ENCODE measurements at places on chromosomes 7 and 10. TPM values are rescaled to one million over a fixed set of nuclear protein-coding genes. Genes with fewer than 3 reads are reported as not detected.

- no peak overlapping the region for H3K4me3 ChIP-seq
- peaks cover 11% of the 10 kb centered on the region for H3K4me1 ChIP-seq
- no peak overlapping the region for H3K27ac ChIP-seq
- no peaks in the 10 kb centered on the region for H3K36me3 ChIP-seq
- no peak for DNase-seq
These were observed 31.1 kb downstream of the ENKUR start for GRCh38 chr10:24984906-24985305.

- H3K4me1 ChIP-seq, result no peaks in the 10 kb centered on the region
- H3K27ac ChIP-seq, result no peak overlapping the region
- no peaks in the 10 kb centered on the region for H3K36me3 ChIP-seq
- H3K4me3 ChIP-seq, result no peak overlapping the region
These were observed 72.5 kb downstream of the SEMA3D start for GRCh38 chr7:85114342-85114741.

- DNase-seq, result no peak
- H3K27me3 ChIP-seq, result peaks cover 2% of the 10 kb centered on the region
- H3K4me1 ChIP-seq, result peaks cover 3% of the 10 kb centered on the region
- no peaks in the 10 kb centered on the region for H3K36me3 ChIP-seq
- H3K27ac ChIP-seq, result no peak overlapping the region
These were observed 59.5 kb upstream of the HECTD2 start for GRCh38 chr10:91350651-91351081.

DNA sequence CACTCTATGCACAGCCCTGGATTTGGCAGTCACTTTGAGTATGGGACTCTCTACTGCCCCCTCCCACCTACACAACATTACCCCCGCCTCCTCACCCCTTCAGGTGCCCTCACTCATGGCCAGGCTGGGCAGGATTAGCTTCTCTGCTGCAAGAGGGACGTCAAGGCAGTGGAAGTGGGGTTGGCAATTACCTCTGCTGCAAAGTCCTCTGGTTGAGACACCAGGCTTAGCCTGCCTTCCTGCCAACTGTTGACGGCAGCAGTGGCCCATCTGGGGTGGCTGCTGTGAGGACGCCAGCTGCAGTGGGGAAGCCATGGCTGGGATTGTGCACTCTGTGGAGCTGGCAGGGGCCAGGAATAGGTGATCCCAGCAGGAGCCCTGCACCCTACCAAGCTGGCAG lies 26.7 kb downstream of the SVIL start:
- no peak overlapping the region for H3K4me3 ChIP-seq
- no peaks in the 10 kb centered on the region for H3K4me1 ChIP-seq
- H3K27ac ChIP-seq, result no peak overlapping the region
- H3K36me3 ChIP-seq, result peaks cover 3% of the 10 kb centered on the region

NUTM2E gene
- 0.19 TPM for total RNA-seq

Data from activated CD4-positive, alpha-beta T cell treated with anti-CD3 and anti-CD28 coated beads, Interleukin-2, amount 10 ng/mL, durations not matched to agents 24 days and 14 days (primary cell).